CD4-positive, alpha-beta memory T cell (primary cell): ENCODE measurements at places on chromosomes 16 and 17. TPM values are rescaled to one million over a fixed set of nuclear protein-coding genes. Genes with fewer than 3 reads are reported as not detected.

Gene CD300E
- polyA plus RNA-seq = not detected

Gene KCNAB3
- polyA plus RNA-seq = 0.53 TPM

Gene RPH3AL
- polyA plus RNA-seq = 3.5 TPM

Gene RFFL
- 51.0 TPM for polyA plus RNA-seq

Gene SULT1A4
- polyA plus RNA-seq = not detected

Gene ANKS4B
- polyA plus RNA-seq = not detected

Gene KRTAP4-3
- polyA plus RNA-seq = not detected

Gene HOXB13
- polyA plus RNA-seq = not detected

DNA sequence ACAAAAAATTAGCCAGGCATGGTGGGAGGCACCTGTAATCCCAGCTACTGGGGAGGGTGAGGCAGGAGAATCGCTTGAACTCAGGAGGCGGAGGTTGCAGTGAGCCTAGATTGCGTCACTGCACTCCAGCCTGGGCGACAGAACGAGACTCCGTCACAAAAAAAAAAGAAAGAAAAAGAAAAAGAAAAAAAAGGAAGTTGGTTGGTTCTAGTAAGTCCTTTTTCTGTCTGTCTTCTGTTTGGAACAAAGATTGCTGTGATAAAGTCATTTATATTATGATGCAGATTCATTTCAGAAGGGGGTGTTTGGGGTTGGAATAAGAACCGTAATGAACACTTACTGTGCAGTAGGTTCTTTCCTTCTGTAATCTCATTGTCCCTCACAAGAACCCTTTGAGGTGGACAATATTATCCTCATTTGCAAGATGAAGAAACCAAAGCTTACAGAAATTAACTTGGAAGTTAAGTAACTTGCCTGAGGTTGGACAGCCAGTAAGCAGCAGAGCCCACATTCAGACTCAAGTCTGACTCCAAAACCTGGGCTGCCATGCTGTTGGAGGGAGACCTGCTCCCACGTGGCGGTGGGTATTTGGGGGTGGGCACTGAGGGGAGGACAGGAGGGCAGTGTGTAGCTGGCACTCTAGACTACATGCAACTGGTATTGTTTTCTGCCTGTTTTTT is 10.3 kb downstream of the MINK1 start:
- no peak for DNase-seq

DNA sequence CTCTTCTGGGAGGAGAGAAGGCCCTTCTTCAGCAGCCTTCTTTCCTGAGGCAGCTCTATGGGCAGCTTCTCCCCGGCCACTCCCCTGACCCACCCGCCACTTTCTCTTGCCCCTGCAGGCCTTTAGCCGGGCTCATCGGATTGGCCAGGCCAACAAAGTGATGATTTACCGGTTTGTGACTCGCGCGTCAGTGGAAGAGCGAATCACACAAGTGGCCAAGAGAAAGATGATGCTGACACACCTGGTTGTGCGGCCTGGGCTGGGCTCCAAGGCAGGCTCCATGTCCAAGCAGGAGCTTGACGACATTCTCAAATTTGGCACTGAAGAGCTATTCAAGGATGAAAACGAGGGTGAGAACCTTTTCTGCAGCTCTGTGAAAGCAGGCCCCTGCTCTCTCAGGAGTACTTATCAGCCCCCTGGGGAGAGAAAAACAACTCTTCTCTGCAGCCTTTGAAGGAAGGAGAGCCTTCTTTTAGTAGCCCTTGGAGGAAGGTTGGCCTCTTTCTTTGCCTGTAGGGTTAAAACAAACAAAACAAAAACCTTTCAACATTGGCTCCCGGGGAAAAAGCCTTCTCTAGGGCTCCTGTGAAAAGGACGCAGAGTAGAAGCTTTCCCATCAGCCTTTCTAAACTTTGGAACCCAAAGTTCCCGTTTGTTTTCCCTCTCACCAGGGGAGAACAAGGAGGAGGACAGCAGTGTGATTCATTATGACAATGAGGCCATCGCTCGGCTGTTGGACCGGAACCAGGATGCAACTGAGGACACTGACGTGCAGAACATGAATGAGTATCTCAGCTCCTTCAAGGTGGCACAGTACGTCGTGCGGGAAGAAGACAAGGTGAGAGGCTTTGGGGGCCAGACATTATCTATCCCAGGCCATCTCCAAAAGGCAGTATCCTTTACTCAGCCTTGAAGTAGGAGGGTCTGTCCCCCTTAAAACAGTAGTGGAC is 12.7 kb downstream of the RNF227 start:
- no peak for DNase-seq

DNA sequence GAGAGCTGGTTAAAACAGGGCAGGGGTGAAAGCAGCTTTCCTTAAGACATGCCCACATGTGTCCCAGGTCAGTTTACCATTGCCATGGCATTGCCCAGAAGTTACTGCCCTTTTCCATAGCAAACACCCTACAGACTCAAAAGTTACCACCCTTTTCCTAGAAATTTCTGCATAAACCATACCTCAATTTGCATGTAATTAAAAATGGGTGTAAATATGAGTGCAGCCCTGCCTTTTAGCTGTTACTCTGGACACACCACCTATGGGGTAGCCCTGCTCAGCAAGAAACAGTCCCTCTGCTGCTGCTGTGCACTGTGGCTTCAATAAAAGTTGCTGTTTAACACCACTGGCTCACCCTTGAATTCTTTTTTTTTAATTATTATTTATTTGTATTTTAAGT is 168.5 kb upstream of the C16orf82 start:
- no peak for DNase-seq

DNA sequence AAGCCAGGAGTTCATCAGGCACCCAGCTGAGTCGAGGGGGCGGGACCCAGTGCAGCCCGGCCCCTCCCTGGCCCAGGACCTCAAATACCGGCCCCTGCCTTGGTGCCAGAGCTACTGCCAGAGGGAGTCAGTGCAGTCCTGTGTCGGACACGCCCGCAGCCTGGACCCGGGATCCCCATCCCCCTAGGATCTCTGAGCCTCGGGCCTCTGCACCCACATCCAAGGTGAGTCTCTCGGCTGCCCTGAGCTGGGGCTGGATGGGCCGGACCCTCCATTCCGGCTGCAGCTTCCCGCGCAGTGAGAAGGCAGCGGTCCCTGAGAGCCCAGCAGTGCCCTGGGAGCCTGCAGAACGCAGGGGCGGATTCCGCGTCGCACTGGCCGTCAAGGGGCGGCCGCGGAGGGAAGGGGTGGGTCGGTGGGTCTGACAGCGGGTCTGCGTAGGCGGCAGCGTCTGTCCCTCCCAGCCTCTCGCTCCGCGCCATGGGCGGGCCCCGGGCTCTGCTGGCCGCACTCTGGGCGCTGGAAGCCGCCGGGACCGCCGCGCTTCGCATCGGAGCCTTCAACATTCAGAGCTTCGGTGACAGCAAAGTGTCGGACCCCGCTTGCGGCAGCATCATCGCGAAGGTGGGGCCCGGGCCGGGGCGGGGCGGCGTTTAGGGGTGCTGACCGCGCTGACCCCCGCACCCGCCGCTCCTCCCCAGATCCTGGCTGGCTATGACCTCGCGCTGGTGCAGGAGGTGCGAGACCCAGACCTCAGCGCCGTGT is at the start of gene DNASE1L2:
Gene DNASE1L2, plus strand, starts transcription at position 108 of the 765 bp plus-strand sequence. Its CDS starts 373 bp downstream, at position 481.
- DNase-seq = no peak

DNA sequence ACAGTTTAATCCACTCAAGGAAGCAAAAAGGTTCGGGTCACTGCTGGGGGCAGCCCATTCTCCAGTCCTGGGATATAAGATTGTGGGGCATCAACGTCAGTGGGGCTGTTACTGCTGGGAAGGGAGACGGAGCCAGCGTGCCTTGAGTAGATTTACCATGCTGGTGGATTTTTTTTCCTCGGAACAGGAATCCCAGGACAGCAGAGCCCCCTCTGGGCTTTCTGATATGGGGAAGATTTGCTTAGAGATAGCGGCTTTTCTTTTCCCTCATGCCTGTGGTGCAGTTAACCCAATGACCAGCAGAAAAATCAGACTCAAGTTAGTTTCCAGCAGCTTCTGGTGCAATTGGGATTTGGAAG is 35.4 kb downstream of the WSCD1 start:
- no peak for DNase-seq
